ENCODE measurements at places on chromosomes 6 and 20.

DNA sequence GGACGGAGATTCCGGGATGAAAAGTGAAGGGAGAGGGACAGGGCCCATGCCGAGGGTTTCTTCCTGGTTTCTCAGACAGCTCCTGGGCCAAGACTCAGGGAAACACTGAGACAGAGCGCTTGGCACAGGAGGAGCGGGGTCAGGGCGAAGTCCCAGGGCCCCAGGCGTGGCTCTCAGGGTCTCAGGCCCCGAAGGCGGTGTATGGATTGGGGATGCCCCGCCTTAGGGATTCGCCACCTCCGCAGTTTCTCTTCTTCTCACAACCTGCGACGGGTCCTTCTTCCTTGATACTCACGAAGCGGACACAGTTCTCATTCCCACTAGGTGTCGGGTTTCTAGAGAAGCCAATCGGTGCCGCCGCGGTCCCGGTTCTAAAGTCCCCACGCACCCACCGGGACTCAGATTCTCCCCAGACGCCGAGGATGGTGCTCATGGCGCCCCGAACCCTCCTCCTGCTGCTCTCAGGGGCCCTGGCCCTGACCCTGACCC, 55.0 kb upstream of the HLA-A start:
- peak; percentile 23 for DNase-seq

DNA sequence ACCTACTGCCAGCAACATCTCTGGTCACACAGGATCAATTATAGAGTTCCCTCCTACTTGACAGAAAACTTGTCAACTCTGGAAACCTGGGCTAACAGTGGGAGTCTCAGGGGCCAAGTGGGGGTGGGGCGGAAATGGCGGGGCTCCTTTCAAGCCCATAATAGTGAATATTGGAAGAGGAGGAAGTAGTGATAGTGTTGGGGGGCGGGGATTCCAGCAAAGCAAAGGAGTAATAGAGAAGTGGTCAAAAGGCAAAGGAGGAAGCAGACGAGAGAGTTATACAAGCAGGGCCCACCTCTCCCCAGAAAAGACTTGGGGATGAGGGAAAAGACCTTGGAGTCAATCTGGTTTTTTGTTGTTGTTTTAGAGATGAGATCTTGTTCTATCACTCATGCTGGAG, 2.1 kb downstream of the DEF6 start:
- peak; percentile 44 for DNase-seq

DNA sequence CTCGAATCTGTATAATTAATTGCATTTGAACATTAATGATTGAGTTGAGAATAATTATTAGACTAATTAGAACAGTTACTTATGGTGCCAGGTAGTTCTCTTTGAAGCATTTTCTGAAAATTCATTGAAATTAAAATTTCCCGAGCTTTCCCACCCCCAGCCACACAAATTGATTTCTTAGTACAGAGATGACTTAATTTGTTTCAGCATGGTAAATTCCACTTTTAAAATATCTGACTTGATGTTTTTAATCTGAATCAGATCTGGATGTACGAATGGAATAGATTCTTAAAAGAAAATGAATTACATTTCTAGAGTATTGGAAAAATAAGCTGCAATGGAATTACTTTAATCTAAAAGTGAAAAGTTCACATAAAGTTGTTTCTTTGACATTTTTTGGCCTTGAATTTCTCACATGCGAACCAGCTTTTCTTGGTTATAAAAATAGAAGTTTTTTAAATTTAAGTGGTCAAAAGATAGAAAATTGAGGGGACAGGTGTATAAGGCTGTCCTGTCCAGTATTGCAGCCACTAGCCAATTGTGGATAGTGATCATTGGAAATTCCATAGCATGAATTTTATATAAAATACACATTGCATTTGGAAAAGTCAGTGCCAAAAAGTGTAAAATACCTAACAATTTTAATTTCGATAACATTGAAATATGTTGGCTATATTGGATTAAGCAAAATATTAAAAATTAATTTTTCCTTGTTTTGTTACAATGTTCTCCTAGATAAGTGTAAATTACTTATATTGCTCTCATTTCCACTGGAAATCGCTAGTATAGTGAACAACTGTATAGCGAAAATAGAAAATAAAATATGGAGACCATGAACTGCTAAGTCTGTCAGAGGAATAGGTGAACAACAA, 102.9 kb downstream of the OR2B2 start:
- no peak for DNase-seq

GRCh38 chr6:14476793-14477531, 359.4 kb downstream of the CD83 start:
- DNase-seq: no peak

DNA sequence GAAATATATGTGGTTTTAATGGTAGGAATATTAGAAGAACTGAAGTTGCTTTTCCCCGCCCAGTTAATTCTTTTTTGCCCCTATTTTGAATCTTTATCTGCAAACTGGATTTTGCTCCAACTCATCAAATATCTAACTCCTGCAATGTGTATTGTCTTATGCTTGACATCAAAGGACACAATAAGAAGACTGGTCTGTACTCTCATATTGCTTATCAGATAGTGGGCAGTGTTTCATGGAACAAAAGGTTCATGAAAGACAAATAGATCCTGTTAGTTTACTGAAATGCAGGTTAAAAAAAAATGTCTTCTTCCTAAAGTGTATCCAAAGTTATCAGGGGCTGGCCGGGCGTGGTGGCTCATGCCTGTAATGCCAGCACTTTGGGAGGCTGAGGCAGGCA, 27.7 kb upstream of the GTF3C6 start:
- no peak for DNase-seq

DNA sequence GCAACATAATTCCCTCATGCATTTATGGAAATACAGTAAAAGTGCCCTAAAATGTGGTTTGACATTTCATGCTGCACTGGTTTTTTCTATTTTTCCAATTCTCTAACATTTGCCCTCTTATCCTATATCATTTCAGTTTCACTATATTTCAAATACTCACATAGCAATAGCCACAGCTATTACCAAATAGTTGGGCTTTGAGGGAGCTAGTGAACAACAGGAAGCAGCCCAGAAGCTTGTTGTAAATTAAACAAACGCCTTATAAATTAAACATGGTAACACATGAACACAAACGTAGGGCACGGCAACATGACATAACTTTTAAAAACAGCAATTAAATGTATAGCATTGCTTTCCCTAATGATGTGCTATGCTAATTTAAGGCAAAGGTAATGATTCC, 469.0 kb downstream of the CDC5L start:
- no peak for DNase-seq

DNA sequence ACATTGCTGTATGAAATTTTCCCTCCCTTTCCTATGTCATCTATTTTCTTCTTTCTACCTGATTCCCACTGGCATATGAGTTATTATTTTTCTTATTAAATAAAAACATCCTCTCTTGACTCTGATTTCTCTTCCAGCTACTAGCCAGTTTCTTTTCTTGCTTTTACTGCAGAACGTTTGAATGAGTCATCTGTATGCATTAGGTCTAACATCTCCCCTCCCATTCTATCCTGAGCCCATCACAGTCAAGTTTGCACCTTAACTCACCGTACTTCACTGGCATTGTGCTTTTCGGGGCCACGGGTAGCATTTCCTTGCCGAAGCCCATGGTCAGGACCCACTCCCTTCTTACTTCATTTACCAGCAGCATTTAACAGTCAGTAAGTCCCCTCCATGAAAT, 65.7 kb downstream of the CARMIL1 start:
- DNase-seq: no peak

GRCh38 chr20:19354950-19355349, 142.5 kb downstream of the SLC24A3 start:
- DNase-seq: no peak

DNA sequence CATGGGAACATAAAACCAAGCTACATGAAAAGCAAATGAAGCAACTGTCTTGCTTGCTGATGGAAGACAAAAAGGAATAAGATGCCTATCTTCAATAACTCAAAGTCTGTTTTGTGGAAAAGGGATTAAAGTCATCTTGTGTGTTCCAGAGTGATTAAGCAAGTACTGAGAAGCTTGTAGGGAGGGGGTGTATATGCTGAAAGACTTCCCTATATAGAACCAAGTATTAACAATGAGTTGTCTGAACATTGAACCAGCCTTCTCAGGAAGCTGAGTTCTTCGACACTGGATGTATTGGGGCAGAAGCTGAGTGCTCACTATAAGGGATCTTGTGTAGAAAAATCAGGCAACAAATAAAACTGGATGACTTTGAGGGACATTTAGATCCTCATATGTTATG, 451.8 kb downstream of the CD83 start:
- no peak for DNase-seq

DNA sequence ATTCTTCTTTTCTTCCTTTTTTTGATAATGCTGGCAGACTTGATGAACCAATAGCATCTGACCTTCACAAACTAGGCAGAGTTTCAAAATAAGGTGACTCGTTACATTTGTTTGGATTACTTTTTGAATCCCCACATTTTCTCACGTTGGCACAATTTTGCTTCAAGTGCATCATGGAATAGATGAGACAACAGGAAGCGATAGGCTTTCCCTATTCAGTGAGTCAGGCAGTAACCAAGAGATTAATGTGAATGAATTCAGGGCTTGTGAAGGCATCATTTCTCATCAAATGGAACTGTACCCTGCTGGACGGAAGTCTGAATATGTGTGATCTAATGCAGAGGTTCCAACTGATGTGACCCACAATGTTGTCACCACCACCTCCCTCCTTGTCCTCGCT, 10.7 kb downstream of the RFPL4B start:
- no peak for DNase-seq

DNA sequence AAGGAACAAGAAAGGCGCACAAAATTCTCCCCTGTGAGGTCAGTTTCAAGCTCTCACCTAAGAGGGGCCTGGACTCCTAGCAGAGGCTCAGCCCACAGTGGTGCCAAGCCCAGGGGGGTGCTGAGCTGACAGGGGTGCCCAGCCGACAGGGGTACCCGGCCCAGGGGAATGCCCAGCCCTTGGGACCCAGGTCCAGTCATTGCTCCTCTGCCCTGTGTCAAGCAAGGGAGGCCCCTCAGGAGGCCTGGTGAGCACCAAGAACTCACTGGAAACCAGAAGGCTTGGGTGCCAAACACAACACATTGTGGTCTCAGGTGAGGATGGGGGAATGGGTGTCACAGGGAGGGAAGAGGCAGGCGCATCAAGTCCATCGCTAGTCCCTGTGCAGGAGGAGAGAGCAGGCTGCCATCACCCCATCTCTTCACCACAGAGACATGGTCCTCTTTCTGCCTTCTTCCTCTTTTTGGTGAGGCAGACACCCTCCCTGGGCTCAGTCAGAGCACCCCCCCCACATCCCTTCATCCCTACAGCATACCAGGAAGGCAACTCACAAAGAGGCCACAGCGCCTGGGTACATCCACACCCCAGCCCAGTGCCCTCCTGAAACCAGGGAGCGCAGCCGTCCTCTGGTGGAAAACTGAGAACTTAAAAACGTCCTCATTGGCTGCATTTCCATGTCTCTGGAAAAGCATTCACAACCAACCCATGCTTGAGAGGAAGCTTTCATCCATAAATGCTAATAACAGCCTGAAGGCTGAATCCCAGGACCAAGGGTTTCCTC, 111.3 kb downstream of the BANF2 start:
- no peak for DNase-seq

GRCh38 chr6:133315811-133316210, 74.7 kb downstream of the EYA4 start:
- no peak for DNase-seq

DNA sequence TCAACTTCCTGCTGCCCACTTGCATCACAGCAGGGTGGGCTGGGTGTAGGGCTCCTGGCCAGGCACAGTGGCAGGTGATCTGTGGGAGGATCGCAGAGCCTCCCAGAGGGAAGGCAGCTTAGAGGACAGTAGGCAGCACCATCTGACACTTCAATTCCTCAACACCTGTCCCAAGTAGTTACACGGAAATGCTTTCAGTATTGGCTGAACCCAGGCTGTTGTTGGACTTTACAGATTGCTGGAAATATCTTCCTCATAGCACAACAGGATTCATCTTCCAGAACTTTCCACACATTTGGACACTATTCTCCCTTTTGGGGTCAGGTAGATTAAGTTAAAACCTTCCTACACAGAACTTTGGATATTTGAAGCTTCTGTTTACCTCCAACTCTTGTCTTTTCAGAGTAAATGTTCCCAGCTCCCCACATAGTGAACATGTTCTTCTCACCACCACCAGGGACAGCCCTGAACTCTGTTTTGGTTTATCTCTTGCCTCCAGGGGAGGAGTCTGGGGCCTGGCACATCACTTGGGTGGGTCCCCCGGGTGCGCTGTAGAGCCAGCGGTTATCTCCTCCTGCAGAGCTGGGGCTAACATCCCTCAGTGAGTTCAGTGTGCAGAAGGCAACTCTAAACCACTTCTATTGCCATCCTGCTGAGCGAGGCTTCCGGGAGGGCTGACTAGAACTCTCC, 3.5 kb upstream of the SLC22A2 start:
- DNase-seq: no peak

GRCh38 chr6:32796848-32797776, 19.7 kb downstream of the HLA-DOB start:
- peak; percentile 86 for DNase-seq

DNA sequence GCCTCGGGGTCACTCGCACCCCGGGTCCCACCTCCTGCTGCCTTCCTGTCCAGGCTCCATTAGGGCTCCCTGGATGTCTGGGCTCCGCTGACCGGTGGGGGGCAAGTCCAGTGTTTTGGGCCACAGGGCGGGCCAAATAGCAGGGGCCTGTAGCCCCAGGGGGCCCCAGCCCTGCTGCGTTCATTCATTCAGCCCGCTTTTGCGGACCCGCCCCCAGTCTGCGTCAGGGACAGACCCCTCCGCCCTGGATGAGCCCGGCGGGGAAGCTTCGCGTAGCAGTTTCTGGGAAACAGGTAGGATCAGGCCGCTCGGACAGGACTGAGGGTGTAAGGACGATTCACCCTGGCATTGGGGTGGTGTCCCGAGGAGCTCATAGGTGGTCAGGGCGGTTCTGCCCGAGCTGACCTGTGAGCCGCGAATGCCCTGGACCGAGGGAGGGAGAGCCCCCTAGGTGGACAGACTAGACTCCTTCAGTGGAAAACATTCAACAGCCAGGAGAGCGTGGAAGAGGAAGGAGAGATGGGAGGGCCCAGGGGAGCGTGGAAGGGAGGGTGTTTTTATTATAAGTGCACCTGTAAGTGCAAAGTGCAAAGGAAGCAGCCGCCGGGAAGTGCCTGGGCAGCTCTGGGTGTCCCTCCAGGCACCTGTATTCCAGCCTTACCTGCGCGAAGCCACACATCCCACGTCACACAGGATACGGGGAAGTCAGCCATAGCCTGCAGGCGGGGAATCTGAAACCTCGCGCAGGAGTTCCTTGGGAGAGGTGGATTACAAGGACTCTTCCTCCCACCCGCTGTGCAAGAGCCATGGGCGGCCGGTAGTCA, 662 bp downstream of the ENTPD6 start:
- DNase-seq: peak; percentile 44

DNA sequence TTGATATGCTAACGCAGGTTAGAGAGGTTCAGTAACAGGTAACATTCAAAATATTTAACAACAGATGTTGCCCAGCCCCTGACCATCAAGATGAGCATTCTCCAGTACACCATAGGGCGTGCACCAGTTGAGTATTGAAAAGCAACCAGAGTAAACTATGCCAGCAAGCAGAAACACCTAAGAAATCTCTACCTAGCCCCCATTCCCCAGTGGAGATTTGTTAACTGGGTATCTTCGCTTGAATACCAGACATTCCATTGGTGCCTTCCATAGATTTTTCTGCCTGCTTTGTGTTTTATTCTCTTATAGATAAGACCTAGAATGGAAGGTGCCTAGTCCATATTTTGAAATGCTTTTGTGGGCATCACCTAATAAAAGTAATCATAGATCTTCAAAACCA, 623.9 kb downstream of the KIF16B start:
- no peak for DNase-seq

- no peak for DNase-seq
These were observed 443.2 kb upstream of the JARID2 start for GRCh38 chr6:14802514-14803160.

Data from activated T-cell treated with anti-CD3 and anti-CD28 coated beads, Interleukin-2, amount 50 U/mL, for 48 hours (primary cell).